Mesangial cell (primary cell): ENCODE measurements at places on chromosomes 13 and 19. TPM values are rescaled to one million over a fixed set of nuclear protein-coding genes. Genes with fewer than 3 reads are reported as not detected.

The SBSN gene
- total RNA-seq = not detected in 2 replicates

The KLK4 gene
- not detected in 2 replicates for total RNA-seq

The INSL3 gene
- total RNA-seq = not detected in 2 replicates

The TMC4 gene
- total RNA-seq = 4.1 TPM in 1 of 2 replicates, not detected in the other

The ZNF850 gene
- 1.6 and 2.6 TPM in 2 replicates for total RNA-seq

The DZIP1 gene
- total RNA-seq = 22.7 and 33.5 TPM in 2 replicates

The RNF225 gene
- total RNA-seq = 0.13 TPM in 1 of 2 replicates, not detected in the other

The KIR2DL1 gene
- not detected in 2 replicates for total RNA-seq

The ZNF606 gene
- total RNA-seq = 5.7 and 18.0 TPM in 2 replicates

The ZNF101 gene
- total RNA-seq = 1.9 and 5.4 TPM in 2 replicates
